ENCODE measurements at places on chromosomes 4 and X.

DNA sequence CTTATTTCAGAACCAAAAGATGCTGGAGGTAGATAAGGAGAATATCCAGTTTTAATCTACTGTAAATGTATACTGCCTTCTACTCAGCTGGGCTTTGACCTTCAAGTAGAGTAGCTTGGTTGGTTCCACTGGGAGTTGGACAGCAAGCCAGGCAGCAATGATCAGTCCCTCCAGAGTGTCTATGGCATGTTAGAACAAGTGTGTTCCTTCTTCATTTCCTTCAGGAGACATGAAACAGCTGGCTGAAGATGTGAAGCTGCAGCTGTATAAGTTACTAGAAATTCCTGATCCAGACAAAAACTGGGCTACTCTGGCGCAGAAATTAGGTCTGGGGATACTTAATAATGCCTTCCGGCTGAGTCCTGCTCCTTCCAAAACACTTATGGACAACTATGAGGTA lies 111.1 kb downstream of the NFKB1 start:
- DNase-seq, result no peak

GRCh38 chr4:6991771-6992557 lies 51.2 kb upstream of the TADA2B start:
- DNase-seq, result peak; percentile 7

- no peak for DNase-seq
Measured at GRCh38 chrX:46185923-46186810, 359.1 kb downstream of the ZNF674 start.

DNA sequence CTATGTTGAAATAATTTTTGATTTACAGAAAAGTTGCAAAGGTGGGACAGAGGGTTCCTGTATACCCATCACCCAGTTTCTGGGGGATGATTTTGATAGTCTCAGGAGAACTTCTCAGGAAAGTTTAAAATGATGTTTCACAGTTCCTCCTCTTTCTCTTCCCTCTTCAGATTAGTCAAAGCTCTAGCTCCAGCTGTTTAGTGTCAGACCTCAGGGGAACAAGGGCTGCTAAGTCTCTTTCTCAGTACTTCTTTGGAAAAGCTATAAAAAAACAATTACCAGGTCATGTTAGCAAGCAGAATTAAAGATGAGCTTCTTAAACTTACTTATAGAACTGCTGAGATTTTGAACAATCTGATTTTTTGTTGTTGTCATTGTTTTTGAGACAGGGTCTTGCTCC lies 12.2 kb downstream of the IL13RA1 start:
- no peak for DNase-seq

- peak; percentile 29 for DNase-seq
Measured at GRCh38 chr4:128793859-128794672, 15.4 kb upstream of the JADE1 start.

DNA sequence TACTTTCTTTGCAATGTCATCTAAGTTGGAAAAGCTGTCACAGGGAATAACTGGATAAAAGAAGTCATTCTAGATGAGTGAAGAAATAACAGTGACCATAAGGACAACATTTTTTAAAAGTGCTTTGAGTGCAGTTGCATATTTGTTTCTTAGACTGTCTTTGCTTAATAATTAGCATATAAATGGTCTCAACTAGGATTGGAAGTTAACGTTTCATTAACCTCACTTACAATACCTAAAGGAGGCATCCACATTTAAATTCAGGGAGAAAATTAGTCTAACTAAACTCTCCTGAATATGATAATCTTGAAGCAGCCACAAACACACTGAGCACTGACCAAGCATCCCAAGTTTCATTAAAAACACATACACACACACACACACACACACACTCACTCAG lies 780.7 kb downstream of the PCDH18 start:
- DNase-seq, result no peak

DNA sequence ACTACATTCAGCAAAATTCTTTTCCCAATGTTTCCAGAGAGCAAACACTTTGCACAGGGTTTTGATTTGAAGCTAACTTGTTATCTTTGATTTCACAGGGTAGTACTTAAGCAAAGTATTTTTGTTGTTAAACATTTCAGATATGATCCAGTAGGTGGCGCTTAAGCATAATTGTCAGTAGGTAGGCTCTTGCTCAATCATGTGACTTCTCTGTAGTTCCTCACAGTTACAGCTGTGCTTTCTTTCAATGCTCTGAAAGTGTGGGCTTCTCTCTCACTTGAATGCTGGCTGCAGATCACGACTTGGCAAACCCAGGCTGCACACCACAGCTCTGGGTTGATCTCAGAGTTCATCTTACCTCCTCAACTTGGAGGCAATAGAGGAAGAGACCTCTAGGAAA lies 1016.5 kb downstream of the SH3BGRL start:
- peak; percentile 25 for DNase-seq

GRCh38 chrX:23661671-23662070 lies 5.6 kb upstream of the PRDX4 start:
- DNase-seq, result no peak

GRCh38 chr4:57410331-57411052 lies 300.3 kb upstream of the IGFBP7 start:
- no peak for DNase-seq

DNA sequence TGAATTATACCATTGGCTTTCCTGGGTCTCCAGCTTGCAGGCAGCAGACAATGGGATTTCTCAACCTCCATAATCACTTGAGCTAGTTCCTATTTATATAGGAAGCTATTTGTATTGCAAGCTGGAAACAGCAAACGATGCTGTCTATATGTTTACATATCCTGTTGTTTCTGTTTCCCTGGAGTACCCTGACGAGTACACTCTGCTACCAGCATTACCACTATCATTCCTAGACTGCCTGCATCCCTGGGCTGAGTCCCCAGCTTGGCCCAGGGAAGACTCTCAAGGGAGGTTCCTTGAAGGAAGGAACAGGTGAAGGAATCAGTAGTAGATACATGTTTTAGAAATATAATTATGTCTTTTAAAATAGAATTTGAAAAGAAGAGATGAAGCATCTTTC lies 81.4 kb downstream of the EVC2 start:
- no peak for DNase-seq

GRCh38 chr4:125750828-125751466 lies 436.2 kb downstream of the FAT4 start:
- DNase-seq, result no peak

DNA sequence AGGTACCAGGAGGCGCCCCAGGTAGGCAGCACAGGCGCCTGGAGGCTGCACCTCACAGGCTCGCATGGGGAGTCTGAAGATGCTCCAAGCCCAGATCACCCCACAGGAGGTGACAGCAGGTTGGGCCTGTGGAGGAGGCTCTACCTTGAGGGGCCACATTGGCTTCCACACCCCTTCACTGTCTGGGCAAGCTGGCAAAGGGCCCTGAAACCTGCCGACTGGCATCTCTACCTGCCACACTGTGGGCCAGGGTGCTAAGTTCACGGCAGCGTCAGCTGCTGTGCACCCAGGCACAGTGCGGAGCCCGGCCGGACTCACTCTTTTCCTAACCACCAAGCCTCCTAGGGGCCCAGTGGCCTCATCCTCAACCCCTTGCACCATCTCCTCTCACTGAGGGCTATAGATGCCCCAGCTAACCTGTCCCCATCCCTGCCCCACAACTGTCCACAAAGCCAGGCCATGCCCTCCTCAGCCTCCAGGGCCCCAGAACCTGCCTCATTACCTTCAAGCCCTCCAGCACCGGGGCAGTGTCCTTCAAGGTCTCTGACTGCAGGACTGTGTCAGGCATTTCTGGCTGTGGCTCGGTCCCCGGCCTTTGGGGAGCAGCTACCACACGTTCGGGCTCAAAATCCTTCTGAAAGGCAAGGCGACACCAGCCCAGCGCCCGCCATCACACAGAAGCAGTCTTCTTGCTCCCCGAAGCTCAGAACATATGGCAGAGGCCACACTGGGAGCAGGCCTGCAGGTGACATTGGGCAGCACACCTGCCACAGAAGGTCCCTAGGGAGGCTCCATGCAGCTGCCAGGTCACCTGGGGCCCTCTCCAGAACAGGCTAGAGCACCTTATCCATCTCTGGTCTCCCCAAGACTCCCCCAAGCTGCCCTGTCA lies 28.8 kb downstream of the FGFR3 start:
- no peak for DNase-seq

GRCh38 chr4:17690135-17690534 lies 75.7 kb downstream of the MED28 start:
- DNase-seq, result no peak

GRCh38 chr4:54924891-54925290 lies 200.5 kb downstream of the KDR start:
- DNase-seq, result no peak

- DNase-seq, result no peak
Measured at GRCh38 chr4:67087897-67088296, 457.4 kb downstream of the CENPC start.

- no peak for DNase-seq
Measured at GRCh38 chrX:40709395-40709794, 25.9 kb downstream of the MED14 start.

GRCh38 chrX:130084631-130085237 lies 25.6 kb downstream of the ELF4 start:
- peak; percentile 3 for DNase-seq

DNA sequence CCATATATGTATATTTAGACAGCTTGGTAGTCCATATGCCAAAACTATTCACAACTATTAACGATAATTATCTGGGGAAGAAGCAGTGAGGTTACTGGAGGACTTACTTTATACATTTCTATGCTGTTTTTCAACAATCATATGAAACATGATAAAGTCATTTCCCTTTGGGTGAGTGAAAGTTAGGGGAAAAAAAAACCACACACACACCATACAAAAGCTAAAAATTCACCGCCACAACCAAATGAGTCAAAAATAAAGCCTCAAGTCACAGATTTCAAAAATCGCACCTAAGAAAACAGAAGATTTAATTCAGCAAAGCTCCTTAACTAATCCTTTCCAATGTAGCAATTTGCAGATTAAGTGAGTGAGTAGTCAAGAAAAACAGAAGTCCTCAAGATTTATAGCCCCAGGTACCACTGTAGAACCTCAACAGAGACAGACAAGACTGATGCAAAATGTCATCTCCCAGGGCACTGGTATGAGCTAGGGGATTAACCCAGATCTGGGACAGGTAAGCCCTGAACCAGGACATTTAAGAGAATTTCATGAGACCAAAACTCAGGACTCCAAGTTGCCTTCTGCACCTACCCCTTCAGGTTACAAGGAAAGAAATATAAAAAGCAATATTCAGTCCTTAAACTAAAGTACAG lies 35.1 kb downstream of the SYTL4 start:
- no peak for DNase-seq

- peak; percentile 46 for DNase-seq
Measured at GRCh38 chr4:101065346-101065745, 282.0 kb downstream of the PPP3CA start.

GRCh38 chr4:83370640-83370906 lies 35.9 kb upstream of the HPSE start:
- DNase-seq, result no peak

DNA sequence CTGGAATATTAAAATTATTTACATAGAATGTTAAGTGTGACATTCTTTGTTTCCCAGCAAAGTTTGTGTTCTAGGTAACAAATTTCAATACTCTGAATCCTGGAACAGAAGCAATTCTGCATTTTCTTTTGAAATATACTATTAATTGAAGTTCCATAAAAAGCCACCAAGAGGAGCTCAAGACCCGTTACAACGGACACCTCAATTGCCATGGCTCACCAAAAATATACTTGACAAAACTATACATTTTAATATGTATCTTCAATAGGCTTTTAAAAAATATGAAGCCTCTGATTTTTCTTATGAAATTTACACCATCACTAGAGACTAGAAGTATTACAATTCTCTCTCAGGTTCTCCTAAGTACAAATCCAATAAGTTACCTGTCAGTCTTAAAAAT lies 111.4 kb downstream of the NYX start:
- DNase-seq, result no peak

DNA sequence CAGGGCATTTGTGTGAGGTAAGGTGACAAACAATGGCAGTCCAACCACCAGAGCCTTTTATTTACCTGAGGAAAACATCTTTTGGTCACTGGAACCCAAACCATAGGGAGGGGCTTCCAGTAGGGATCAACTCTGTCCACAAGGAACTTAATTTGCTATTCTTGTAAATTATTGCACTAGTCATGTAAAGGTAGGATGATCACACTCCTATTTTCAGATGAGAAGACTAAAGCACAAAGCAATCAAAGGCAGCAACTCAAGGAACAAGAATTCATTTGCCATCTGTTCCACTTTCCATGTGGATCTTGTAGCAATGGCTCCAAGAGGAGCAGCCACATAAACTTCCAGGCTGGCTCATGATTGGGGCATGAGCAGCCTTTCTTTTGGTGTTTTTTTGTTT lies 35.3 kb downstream of the CD99L2 start:
- DNase-seq, result no peak

- DNase-seq, result no peak
Measured at GRCh38 chr4:1414831-1415680, 8.8 kb upstream of the NKX1-1 start.

- no peak for DNase-seq
Measured at GRCh38 chr4:84597450-84597849, 14.5 kb downstream of the CDS1 start.

DNA sequence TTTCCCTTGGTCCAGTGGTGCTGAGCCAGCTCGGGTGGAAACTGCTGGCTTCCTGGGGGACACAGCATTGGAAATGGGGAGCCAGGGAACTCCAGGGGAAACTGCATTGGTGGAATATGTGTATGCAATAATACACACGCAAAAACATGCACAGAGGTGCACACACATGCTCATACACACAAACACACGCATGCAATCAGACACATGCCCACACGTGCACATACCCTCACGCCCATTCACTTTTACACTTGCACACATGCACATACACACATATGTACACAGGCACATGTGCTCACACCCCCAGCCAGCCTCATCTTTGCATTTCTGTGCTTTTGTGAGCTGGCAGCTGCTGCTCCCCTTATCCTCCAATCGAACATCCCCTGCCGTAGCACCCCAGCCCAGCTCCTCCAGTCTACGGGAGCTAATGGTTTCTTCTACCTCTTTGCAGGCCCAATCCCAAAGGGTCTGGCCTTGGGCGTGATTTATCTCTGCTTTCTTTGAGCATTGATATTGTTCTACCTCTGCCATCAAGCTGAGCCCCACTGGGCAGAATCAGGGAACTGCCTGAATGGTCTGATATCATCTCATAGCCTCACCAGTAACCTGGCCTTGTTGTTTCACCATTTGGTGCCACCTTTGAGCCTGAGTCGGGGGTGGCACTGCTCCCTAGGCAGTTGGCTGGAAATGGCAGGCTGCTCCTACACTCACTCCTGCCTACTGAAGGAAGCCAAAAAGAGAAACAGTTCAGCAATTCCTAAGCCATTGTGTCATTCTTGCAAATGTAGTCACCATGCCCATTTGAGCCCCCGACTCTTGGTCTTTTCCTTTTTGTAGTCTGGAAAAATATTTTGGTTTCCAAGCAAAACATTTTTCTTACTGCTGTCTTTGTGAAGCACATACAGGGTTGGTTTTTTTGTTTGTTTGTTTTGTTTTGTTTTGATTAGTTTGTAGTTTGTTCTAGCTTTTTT lies 104.4 kb upstream of the MAMLD1 start:
- no peak for DNase-seq

DNA sequence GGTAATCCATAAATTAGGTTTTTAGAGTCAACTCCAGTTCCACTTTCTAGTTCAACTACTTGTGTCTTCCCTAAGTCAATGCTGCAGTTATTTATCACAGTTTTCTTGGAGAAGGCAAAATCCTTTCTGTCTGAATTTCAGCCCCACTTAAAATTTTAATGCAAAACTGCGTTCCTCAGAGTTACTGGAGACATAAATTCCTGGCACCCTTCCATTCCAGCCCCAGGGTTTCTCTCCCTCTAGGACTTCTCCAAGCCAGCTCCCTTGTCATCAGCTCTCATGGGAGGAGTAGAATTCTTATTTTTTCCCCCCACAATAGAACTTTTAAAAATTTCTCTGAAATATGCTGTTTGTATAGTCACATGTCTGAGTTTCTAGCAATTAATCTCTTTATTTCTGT lies 50.6 kb upstream of the PHOX2B start:
- no peak for DNase-seq

Data from GF-D8 (cell line).